ENCODE measurements at places on chromosomes 1 and 21. TPM values are rescaled to one million over a fixed set of nuclear protein-coding genes. Genes with fewer than 3 reads are reported as not detected.

The TNFAIP8L2 gene
- total RNA-seq: not detected

The CLDN14 gene
- total RNA-seq: 0.13 TPM

The GNG12 gene
- 324 TPM for total RNA-seq

The SH3GLB1 gene
- total RNA-seq: 71.1 TPM

The LIPI gene
- total RNA-seq: not detected

The SH2D1B gene
- total RNA-seq: not detected

The BMP8A gene
- total RNA-seq: 0.40 TPM

The TRIM67 gene
- total RNA-seq: under 0.01 TPM

The ATP6V1G3 gene
- not detected for total RNA-seq

The C1orf185 gene
- not detected for total RNA-seq

The ELF3 gene
- total RNA-seq: 0.12 TPM

The KCNJ9 gene
- total RNA-seq: 0.06 TPM

The CYP4Z1 gene
- total RNA-seq: 0.13 TPM

The NPHS2 gene
- not detected for total RNA-seq

The C1orf216 gene
- total RNA-seq: 26.7 TPM

The RUNX3 gene
- not detected for total RNA-seq

The PTP4A2 gene
- total RNA-seq: 404 TPM

The NTNG1 gene
- 0.06 TPM for total RNA-seq

The FAF1 gene
- total RNA-seq: 48.6 TPM

The RCSD1 gene
- total RNA-seq: 0.26 TPM

The MFSD2A gene
- 1.8 TPM for total RNA-seq

The TRIM58 gene
- total RNA-seq: 0.53 TPM

The DENND2C gene
- 2.4 TPM for total RNA-seq

The MYBPH gene
- 0.06 TPM for total RNA-seq

The TDRKH gene
- total RNA-seq: 2.3 TPM

The GRIK3 gene
- not detected for total RNA-seq

The OR2L2 gene
- total RNA-seq: under 0.01 TPM

The ARHGAP29 gene
- 37.7 TPM for total RNA-seq

The MPL gene
- not detected for total RNA-seq

The FCRL6 gene
- total RNA-seq: not detected

The SLC45A1 gene
- total RNA-seq: 2.2 TPM

The ANXA9 gene
- 0.06 TPM for total RNA-seq

Data from aortic smooth muscle cell (primary cell).